ENCODE measurements at places on chromosomes 3 and 15.

GRCh38 chr3:157785102-157785826 lies 282.0 kb upstream of the VEPH1 start:
- no peak for DNase-seq

GRCh38 chr3:59553076-59553475 lies 503.3 kb upstream of the CFAP20DC start:
- no peak for DNase-seq

DNA sequence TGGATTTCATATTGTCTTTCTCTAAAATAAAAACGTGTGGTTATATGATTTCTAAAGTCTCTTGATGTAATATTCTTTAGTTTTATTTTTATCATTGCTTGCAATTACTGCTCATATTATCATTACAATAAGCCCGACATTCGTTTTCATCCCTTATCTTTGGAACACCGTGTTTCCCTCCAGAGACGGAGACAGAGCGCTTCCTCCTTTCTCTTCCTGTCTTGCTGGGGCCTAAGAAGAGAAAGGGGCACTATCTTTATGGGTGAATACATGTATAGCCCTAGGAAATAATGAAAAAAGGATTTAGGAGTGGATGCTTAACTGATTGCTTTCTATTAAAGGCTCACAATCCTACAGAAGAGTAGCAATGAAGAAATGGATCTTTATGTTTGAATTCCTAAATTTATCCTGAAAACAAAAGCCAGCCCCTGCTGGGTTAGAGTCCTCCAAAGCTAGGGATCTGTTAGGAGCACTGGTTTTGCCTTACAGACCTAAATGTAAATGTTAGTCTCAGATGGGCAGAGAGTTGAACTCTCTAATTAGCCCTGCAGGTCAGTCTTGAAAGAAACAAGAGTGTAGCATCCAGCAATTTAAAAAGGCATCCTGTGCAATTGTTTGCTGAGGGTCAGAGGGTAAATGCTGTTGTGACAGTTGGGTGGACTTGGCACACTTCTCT lies 145.1 kb downstream of the TP63 start:
- no peak for DNase-seq

DNA sequence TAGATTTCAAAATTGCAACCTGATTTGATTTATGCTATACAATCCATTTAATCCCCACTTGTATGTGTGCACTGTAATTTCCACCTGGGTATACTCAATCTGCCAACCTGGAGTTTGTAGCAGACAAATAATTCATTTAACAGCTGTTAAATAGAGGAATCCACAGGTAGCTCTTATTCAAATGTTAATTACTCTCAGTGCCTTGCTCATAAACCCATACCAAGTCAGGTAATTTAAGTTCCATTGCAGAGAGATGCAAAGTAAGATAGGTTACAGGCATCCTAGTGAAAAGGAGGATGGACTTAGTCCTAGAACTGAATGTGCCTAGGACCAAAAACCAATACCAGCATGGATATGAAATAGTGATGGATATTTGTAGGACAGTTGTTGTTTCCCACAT lies 674.2 kb downstream of the TBL1XR1 start:
- DNase-seq, result no peak

- no peak for DNase-seq
Measured at GRCh38 chr3:160678292-160678842, 1.4 kb downstream of the ARL14 start.

DNA sequence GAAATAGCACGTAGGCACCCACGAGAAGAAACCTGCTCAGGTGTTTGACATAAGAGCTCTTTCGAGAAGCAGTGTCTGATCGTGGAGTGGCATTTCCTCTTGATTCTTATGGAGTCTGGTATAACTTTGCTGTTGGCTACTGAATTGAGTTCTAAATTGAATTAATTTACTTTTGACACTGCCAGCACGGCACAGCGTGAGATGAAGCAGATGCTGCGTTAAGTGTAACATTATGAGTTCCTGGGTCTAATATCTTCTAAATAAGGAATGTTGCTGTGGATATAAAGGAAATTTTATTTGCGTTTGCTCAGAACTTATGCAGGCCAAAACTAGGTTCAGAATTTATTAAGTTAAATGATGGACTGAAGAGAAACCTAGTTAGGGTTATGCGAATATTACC lies 919.9 kb downstream of the TUSC7 start:
- DNase-seq, result no peak
